ENCODE measurements at places on chromosomes 3 and 15.

DNA sequence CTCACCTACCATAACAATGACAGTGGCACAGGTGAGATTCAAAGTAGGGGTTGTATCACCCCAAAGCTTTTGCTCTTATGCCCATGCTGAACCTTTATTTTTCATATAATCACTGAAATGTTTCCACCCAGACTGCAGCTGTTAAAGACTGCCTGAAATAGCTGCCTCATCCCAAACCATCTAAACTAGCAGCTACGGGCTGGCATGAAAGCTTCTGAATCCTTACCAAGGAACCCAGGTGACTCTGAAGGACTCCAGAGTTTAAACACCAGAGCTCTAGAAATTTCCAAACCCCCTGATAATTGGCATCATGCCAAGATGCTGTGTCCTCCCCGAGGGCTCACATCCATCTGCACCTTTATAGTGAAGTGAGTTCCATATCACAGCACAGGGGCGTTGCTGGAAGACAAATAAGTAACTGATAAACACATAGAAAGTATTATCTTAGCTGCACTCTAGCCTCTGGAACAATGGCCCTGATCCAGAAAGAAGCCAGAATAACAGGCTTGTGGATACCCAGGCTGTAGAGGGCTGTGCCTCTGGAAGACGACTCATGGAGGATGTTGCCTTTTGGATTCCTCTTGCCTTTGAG, 238.9 kb downstream of the CADPS start:
- DNase-seq = no peak

DNA sequence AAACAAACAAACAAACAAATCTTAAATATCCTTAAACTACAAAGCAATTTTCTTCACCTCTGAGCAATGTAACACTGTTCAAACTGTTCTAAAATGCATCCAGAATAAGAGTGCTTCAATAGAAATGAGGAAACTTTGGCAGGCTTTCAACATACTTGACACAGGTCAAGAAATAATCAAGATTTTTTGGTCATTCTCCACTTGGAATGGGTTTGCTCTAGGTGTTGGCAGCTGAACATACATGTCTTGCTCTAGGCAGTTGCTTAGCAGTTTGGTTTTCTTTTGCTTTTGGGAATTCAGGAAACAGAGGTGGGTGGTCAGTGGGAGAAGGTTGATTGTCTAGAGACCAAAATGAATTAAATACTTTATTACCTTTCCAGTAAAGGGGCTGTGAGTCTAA, 1.4 kb upstream of the LRRC3B start:
- no peak for DNase-seq

DNA sequence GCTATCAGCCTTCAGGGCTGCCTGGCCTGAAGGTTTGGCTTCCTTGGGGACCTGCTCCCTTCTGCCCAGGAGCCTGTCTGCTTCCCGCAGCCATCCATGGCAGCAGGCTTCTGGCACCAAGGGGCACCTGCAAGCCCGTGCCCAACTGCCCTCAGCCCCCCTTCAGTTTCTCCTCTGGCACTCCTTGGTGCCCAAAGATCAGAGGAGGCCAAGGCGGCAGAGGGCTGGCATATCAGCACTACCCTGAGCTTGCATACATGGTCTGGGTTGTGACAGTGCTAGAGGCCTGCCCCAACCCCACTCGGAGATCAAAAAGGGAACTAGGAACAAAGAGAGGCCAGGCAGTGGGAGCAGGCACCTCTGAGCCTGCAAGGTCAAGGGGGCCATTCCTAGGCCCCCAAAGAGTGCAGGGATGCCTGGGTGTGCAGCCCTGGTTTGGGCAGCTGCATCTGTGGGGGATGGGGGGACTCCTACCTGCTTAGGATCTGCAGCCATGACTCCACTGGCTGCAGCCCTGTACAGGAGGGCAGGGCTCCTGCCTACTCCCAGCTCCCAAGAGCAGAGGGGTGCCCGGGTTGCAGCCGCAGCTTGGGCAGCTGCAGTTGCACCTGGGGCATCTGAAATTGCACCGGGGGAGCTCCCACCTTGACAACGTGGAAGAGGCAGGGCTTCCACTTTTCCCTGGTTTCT, 76.2 kb upstream of the TP63 start:
- no peak for DNase-seq

DNA sequence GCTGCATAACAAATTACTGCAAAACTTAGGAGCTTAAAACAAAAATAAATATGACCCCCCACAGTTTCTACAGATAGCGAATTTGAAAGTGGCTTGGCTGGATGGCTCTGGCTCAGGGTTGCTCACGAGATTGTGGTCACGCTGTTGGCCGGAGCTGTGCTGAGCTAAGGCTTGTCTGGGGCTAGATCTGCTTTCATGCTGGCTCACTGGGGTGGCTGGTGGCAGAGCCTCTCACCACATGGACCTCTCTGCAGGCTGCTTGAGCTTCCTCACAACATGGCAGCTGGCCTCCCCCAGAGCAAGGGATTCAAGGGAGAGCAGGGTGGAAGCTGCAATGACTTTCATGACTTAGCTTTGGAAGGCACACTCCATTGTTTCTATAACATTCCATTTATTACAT, 354.1 kb downstream of the SHQ1 start:
- no peak for DNase-seq

DNA sequence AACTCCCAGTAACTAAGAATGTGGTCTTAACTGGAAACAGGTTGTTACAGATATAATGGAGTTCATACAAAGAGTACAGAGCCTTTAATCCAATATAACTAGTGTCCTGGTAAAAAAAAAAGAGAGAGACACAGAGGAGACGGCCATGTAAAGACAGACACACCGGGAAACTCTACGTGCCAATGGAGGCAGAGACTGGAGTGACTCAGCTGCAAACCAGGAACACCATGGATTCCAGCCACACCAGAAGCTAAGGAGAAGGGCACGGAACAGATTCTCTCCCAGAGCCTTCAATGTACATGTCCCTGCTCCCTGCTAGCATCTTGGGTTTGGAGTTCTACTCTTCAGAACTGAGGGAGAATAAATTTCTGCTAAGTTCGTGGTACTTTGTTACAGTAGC, 4.5 kb downstream of the RNF168 start:
- no peak for DNase-seq

DNA sequence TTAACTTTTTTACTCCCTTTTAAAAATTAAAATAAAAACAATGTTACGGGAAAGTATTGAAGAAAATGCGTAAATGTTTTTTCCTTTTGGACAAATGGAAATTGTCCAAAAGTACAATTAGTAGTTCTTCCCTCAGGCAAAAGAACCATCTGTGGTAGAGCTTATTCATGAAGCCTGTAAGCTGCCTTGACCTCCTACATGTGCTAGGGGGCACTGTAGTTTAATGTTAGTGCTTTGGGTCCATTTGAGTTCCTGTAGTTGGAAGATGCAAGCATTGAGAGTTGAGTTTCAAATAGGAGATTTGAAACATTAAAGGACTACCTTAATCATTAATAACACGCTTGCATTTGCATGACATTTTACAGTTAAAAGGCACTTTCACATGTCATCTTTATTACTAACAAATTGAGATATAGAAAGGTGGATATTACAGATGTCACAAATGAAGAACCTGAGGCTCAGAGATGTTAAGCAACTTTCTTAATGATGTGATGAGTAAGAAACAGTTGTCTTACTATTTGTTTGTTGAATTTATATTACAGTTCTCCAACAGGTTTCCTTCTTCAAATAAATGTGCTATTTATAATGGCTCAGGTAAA, 1.8 kb upstream of the ZNF385D start:
- peak; percentile 74 for DNase-seq

- no peak for DNase-seq
Measured at GRCh38 chr3:65019443-65020055, 331.7 kb upstream of the ADAMTS9 start.

GRCh38 chr3:67684211-67684610, 29.8 kb upstream of the SUCLG2 start:
- DNase-seq = no peak

- no peak for DNase-seq
Measured at GRCh38 chr15:68709876-68710275, 110.8 kb downstream of the ANP32A start.

DNA sequence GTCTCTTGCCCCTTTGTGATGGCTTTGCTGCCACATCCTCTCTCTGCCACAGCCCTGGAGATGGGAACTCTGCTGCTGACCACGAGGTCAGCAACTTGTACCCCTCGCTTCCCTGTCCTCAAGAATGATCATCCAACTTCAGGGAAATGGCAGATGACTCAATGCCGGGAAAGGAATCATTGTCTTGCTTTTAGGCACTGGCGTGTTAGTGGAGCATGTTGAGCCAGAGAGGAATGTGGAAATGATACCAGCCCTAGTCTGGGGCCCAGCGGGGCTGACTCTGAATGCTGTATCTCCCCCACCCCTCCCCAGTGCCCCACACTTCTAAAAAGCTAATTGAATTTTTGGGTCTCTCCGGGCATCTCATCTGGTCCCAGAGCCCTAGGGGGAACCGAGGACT, 184.9 kb upstream of the BHLHE40 start:
- DNase-seq = no peak

DNA sequence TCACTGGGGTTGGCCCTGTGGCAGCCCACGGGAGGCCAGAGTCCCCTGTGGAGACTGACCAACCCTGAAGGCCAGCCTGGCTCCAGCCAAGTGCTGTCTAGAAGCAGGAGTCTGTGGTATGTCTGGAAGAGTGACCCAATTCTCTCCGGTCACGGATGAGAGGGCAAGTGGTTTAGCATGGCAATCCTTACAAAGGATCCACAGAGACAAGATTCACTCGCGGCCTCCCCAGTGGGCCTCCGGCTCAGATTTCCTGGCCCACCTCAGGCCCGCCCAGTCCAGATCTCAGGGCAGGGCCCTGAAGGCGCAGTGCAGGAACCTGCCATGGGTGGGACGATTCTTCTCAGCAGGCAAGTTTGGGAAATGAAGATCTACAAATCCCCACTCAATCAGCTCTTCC, 5.0 kb upstream of the BCL2L10 start:
- no peak for DNase-seq

DNA sequence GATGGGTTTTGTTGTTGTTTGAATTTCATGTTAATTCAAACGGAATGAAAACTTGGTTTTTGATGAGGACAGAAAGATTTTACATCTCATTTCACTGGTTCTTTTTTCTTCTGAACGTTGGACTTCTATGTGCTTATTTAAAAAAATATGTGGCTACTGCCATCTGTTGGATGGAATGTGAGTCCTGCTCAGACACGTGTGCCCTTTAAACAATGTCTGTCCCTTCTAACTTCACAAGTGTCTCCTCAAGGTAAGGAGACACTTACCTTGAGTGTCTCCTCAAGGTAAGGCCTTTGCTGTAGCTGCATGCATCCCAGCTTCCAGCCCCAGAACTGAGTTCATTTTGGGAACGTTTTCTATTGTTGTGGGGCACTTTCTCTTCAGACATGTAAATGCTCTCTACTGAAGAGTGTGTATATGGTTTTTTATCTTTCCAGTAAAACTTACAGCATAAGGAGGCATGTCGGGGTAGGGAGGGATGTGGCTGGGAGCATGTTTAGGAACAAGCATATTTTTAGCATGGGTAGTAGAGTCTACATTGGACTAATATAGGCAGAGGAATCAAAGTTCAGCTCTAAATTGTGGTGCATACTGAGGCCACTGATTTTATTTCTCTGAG, 63.1 kb upstream of the UBE3A start:
- DNase-seq = peak; percentile 12

GRCh38 chr3:55816794-55817576, 329.9 kb upstream of the WNT5A start:
- no peak for DNase-seq

DNA sequence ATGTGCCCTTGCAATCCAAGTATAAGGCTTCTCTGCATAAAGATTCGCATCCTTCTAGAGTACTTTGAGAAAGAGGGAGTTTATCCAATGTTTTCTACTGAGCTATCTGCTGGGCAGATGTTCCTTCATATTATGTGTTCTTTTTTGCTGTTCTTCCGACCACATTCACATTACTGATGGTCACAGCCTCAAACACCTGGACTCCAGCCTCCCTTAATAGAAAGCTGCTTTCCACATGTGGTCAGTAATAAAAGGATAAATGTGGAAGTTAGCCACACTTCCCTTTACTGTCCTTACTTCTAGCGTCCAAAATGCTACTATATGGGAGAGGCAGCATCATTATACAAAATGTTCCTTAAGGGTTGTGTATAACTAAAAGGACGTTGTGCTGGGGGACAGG, 116.9 kb downstream of the CD47 start:
- no peak for DNase-seq

DNA sequence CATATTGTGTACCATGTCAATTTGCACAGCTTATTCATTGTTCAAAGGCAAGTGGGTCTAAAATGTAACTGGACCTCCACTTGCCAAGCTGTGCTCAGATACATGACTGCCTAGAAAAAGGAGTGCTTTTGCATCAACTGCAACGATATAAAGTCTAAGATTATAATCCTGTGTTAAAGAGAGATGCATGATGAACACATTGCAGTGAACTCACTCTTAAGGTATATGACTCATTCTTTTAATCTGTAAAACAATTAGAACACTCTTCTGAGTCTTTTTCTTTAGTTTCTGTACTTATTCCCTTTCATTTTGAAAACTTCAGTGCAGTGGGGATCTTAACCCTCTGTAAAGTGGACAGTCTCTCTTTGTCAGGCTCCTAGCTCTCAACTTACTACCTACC, 982.8 kb downstream of the ROBO1 start:
- DNase-seq = no peak

GRCh38 chr3:77171026-77171425, 131.1 kb downstream of the ROBO2 start:
- no peak for DNase-seq

DNA sequence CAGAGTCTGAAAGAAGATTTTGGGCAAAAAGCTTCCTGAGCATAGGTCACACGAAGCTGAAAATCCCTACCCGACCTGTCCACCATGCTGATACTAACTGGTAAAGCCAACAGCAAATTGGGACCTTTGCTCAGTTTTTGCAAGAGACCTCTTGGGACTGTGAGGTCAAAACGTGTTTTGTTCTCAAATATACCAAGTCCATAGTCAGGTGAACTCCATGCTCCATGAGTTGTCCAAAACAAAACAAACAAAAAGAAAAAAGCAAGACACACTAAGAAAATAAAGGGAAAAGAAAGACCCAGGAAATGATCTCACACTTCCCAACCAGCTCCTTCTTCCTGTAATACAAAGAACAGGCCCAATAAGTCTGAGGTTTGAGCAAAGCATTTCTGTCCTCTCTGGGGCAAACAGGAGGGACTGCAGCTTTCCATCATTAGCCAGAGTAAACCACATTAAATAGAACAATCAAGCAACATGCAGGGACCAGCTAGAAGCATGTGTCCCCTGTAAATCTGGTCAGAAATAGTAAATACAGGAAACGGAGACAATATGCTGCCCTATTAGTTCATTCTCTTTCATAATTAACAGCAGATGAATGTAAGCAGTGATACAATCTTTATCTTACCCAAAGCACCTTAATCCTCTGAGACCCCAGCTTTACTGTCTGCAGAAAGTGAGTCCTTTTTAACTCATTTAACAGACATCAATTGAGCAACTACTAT, 125.0 kb upstream of the LIPC start:
- no peak for DNase-seq

GRCh38 chr3:191412759-191413158, 48.2 kb upstream of the PYDC2 start:
- DNase-seq = no peak

- no peak for DNase-seq
Measured at GRCh38 chr3:53813229-53813628, 33.0 kb downstream of the CHDH start.

Data from Kasumi-1 (cell line).